ENCODE measurements at places on chromosomes 7 and 10.

DNA sequence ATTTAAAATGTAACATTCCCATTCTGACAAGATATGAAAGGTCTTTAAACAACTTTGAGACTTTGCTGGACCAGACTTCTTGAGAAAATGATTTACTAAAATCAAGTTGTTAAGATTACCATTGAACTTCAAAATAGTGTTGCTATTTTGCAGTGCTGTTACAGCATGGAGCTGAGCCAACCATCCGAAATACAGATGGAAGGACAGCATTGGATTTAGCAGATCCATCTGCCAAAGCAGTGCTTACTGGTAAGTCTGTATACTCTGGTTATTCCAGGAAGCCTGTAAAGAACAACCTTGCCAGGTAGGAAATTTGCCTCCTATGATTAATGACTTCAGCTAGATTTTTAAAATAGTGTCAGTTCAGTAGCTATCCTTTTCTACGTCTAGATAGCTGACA lies 18.8 kb downstream of the TNKS2 start:
- no peak for DNase-seq

GRCh38 chr10:1465993-1466764 lies 271.1 kb downstream of the ADARB2 start:
- no peak for DNase-seq

DNA sequence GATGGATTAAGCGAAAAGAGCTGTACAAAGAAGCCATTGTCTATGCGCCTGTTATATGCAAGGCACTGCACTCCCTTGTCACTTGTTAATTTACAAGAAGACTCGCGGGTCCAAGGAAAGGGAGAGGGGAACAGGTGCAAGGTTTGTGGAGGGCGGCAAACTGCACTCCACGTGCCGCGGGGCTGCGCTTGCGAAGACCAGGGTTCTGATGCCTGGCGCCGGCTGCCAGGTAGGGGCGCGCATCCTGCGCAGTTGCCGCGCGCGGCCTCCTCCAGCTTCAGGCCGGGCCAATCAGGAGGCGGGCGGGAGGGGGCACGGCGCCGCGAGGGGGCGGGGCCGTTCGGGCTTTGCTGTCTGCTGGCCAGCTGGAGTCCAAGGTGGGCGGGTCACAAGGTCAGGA lies 140.6 kb upstream of the PALS2 start:
- no peak for DNase-seq

- DNase-seq: no peak
Measured at GRCh38 chr10:76270464-76270863, 839.0 kb downstream of the LRMDA start.

- DNase-seq: no peak
Measured at GRCh38 chr7:128027485-128027980, 3.7 kb downstream of the LRRC4 start.

DNA sequence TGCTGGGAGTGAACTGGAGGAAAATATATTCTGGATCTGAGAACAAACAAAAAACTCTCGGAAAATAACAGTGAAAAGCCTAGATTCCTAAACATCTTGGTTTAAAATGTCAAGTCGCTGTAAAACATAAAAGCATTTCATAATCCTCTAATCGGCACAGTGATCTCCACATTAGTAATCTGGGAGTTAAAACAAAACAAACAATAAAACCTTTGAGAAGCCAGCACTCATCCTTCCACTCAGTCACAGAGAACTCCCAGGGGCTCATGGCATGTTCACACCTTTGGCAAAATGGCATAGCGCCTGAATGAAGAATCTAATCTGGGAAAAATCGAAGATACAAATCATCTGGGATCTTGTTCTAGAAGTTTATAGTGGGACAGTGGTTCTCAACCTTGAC lies 24.1 kb upstream of the HPS1 start:
- DNase-seq: no peak
